ENCODE measurements at places on chromosomes 1 and 21.

DNA sequence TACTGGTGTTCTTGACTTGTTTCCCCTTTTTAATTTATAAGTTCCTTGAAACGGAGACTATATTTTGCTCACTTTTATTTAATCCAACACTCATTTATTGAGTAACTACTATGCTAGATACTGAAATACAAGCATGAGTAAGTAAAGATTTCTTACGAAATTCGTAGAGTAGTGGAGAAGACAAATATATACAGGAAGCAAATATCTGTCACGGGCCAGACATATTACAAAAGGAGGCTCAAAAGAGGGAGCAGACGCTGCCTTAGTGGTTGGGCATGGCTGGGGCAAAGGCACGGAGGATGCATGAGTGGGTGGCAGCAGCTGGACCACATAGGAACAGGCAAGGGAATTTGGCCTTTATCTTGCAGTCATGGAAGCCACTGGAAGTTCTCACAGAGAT, 6.8 kb downstream of the NCF2 start:
- no peak for DNase-seq

DNA sequence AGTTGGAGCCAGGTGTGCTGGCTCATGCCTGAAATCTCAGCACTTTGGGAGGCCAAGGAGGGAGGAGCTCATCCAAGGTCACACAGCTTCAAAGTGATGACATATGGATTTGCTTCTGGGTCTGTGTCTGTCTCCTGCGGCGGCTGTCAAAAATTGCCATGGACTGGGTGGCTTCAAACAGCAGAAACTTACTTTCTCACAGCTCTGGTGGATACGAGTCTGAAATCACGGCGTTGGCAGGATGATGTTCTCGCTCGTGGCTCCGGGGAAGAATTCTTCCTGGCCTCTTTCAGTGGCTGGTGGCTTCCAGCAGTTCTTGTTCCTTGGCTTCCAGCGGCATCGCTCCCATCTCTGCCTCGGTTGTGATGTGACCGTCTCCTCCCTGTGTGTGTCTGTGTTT, 314.8 kb upstream of the C1orf174 start:
- DNase-seq, result no peak

DNA sequence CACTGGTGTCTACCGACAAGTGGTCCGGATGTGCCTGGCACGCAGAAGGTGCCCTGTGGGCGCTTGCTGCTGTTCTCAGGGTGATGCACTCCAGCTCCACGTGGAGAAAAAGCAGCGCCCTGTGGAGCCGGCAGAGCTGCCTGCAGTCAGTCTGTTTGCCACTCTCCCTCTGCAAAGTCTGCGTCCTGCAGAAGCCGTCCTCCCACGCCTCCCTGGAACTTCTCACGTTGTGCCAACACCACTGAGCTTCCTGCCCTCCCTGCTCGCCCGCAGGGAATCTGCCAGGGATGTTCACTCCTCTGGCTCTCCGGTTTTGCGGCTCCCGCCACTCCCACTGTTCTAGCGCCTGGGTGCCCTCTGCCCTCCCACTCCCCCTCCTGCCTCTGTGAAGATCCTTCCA, 19.8 kb upstream of the UBXN10 start:
- no peak for DNase-seq

DNA sequence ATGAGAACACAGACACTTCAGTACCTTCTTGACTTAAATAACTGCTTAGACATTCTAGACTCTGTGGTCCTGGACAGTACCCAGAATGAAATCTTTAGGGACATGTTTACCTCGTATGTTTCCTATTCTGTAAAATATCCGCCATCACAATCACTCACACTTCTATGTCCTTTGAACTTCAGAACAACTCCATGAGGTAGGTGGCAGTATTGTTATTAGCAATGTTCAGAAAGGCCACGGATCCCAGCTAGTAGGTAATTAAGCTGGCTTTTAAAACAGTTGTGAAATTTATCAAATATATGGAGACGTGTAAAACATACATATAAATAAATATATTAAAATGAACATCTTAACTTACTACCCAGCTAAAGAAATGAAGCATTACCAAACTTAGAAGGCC, 83.4 kb downstream of the CACHD1 start:
- DNase-seq, result no peak

GRCh38 chr1:244712669-244713068, 59.7 kb downstream of the DESI2 start:
- no peak for DNase-seq

DNA sequence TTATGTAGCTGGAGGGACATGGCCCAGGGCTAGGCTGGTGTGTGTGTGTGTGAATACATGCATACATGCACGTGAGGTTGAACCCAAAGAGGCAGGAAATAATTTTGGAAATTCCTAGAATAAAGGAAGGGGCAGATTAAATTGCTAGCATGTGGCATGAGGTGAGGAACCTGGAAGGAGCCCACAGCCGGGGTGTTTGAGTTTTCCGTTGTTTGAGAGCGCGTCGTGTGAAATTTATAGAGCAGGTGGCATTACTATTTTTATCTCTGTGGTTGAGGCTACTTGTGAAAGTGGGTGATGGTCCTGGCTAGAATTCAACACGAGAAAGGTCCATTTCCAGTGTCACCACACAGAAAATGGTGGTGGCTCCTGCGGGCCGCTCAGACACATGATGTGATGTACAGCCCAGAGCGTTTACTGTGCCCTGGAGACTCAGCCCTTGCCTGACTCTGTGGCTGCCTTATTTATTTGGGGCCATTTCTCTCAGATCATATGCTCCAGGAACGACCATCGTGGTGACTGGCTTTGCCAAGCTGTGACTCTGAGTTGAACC, 48.0 kb downstream of the BACE2 start:
- DNase-seq, result no peak

DNA sequence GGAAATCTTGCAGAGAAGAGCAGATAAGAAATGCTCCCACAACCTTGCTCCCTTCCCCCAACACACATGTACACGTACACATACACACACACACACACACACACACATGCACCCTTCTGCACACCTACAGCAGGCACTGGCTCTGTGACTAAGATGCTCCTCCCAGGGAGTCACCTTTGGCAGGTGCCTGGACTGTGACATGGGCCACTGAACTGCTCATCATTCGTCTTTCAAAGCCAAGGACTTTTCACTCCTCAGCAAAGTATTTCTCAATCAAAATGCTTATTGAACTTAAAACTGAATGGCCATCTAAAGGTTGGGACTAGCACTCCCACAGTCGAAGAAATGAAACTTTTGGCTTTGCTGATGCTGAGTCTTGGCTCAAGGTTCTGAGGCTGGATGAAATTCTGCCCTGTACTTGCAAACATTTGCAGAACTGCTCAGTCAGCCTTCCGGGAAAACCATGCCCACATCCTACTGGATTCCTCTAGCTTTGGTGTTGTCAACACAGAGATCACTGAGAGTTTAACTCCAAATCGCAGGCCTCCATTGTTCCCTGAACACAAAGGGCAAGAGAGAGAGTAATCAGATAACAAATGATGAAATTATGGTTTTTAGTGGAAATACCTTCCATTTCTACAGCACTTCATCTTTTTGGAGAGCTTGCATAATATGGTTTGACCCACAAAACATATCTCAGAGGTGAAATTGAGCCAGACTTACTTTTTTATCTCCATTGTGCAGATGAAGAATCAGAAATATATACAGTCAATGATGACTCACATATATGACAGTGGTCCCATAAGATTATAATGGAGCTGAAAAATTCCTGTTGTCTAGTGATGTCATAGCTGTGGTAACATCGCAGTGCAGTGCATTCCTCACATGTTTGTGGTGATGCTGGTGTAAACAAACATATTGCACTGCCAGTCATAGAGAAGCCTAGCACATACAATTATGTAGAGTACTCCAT, 72.4 kb upstream of the BCAR3 start:
- no peak for DNase-seq

- DNase-seq, result no peak
Observed at GRCh38 chr1:225617479-225617878, 35.4 kb downstream of the ENAH start.

- DNase-seq, result no peak
Observed at GRCh38 chr1:151813271-151813977, 8.2 kb upstream of the LINGO4 start.

DNA sequence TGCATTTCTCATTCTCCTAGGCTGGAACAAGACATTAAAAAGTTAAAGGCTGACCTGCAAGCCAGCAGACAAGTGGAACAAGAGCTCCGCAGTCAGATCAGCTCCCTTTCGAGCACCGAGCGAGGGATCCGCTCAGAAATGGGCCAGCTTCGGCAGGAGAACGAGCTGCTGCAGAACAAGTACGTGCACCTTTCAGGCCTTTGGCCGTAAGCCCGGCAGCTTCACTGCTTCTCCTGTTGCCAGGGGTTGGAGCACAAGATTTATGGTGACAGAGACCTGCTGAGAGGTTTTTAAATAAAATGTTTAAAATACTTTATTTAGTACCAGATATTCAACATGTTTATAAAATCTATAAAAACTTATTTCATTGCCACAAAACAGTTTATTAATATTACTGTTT, 53.4 kb downstream of the MACO1 start:
- no peak for DNase-seq

GRCh38 chr21:33403128-33403785, at the start of gene IFNGR2:
IFNGR2 (plus strand) TSS chr21:33403413; CDS start chr21:33403544, 131 bp downstream.
- peak; percentile 24 for DNase-seq
